ENCODE measurements at places on chromosomes 13 and 19.

DNA sequence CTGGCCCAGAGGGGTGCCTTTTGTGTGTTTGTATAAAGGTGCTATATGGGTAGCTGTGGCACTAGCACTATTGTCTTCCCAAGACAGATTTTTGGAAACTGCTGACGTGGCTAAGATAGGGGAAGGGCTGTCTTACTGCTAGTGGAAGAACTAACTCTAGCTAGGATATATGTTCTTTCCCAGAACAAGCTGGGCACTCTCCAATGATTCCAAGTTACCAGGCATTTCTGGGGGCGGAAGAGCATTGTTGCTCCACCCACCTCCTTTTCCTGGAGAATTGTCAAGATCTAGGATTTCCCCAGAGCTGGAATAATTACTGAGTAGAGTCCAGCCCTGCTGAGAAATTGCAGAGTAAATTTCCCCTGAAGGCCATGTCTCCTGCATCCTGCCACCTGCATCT lies 408.3 kb downstream of the KLF5 start:
- no peak for DNase-seq

DNA sequence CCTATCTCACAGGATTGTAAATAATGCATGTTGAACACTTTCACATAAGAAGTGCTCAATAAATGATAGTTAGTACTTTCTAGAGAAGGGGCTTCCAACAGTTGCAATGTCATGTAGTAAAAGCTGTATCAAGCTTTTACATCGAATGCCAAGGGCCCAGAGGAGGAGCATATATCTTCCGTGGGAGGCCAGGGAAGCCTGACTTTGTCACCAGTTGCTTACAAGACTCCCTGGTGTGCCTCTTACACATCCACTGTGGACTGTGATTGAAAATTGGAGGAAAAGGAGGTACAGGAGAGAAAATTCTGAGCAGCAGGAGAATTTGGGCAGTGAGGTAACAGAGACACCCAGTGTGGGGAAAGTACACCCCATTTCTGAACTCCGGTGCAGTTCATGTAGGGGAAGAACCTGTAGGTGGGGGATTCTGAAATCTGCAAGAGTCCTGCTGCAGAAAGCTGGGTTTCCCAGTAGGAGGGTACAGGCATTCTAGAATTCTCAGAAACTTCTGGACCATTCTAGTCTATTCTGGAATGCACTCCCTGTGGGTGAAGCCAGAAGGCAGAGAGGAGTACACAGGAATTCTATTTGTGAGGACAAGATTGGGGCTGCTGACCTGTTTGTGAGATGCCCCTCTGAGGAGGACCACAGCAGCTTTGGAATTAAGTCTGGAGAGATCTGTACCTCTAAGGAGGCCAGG lies 54.0 kb downstream of the ALOX5AP start:
- DNase-seq: no peak

DNA sequence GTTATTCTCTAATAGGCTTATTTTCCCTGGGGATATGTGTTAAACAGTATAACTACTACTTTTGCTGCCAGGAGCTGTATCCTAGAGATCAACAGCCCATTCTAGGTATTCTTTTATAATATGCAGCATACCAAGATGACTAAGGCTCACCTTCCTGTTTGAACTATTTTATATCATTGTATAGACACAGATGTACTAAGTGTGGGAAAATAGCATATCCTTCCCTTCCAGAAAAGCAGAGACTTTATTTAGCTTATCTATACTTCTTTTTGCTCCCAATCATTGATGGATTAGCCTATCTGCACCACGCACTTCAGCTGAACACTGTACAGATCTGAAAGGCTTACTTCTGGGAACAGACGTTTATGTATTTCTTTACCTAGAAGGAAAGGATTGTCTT lies 82.6 kb downstream of the MAB21L1 start:
- DNase-seq: no peak

- no peak for DNase-seq
Measured at GRCh38 chr19:31013384-31014020, 335.7 kb downstream of the TSHZ3 start.

GRCh38 chr19:2582984-2583956 lies 107.3 kb downstream of the GADD45B start:
- no peak for DNase-seq

DNA sequence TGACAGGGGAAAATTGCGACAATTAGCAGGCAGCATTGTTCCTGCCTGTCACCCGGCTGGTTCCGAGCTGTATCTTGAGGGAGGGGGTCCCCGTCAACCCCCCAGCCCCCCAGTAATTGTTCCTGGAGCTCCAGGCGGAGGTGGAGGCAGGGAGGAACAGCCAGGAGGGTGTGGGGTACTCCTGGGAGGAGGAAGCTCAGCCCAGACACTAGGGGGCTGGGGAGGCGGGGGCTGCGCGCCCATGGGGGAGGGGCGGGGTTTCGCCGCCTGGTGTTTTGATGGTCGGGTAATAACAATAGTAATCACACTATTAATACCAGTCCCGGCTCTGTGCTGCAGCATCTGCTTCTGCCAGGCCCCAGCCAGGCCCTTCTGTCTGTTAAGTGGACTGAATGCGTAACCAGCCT lies 8.6 kb downstream of the NPAS1 start:
- DNase-seq: no peak

DNA sequence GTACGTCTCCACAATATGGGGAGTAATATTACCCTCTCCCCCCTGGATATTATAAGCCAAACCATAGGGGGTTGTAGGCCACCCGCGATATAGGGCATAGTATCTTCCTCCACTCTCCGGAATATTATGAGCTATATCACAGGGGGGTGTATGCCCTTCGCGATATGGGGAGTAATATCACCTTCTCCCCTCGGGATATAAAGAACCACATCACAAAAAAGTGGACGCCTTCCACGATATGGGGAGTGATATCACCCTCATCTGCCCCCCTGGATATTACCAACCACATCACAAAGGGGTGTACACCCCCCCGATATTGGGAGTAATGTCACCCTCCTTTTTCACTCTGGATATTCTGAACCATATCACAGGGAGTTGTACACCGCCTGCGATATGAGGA lies 65.5 kb upstream of the CEACAM21 start:
- no peak for DNase-seq

- DNase-seq: no peak
Measured at GRCh38 chr13:33994826-33995502, 177.0 kb downstream of the RFC3 start.

DNA sequence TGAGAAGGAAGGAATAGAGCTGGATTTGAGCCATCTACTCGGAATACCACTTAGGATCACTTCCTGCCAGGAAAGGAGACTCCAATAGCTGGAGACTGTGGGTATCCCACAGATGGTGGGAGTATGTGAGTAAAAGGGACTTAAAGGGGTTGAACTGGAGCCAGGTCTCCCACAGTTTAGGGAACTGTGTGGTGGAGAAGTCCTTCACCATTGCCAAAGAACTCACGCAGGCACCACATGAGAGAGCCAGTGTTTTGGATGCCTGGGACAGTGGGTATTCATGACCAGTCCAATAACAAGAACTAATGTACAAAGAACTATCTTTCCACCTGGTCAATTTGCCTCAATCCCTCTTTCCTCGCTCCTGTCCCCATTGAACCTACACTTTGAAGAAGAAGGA lies 24.4 kb upstream of the MYCBP2 start:
- DNase-seq: no peak

DNA sequence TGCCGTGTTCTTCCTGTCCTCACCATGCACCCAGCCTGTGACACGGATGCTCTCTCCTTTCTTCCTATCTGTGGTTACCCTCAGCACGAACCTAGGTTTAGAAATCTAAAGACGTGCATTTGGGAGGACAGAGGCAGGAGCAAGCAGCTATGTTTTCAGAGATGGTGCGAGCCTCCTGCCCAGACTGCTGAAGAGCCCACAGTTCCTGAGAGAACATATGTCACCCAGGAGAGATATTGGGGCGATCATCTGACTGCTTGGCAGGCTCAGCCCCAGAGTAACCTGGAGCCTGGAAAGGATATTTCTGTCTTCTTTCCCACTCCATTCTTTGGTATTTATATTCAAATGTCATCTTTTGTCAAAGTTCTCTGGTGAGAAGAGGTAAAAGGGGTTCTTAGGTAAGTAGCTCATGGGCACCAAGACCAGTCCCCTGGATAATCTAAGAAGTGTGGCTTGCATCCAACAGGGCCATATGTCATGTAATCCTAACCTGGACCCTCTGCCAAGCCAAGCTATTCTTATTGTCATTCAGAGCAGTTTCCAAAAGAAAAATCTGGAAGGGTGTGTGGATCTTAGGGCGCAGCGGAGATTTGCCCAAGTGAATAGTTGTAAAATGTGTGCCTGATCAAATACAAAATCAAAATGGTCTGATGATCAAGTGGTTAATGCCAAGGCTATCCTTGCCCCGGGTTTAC lies 59.5 kb downstream of the FGF9 start:
- DNase-seq: no peak

GRCh38 chr13:50378509-50379044 lies 363.3 kb downstream of the KCNRG start:
- no peak for DNase-seq

- no peak for DNase-seq
Measured at GRCh38 chr13:72122661-72123255, 255.8 kb upstream of the DACH1 start.

DNA sequence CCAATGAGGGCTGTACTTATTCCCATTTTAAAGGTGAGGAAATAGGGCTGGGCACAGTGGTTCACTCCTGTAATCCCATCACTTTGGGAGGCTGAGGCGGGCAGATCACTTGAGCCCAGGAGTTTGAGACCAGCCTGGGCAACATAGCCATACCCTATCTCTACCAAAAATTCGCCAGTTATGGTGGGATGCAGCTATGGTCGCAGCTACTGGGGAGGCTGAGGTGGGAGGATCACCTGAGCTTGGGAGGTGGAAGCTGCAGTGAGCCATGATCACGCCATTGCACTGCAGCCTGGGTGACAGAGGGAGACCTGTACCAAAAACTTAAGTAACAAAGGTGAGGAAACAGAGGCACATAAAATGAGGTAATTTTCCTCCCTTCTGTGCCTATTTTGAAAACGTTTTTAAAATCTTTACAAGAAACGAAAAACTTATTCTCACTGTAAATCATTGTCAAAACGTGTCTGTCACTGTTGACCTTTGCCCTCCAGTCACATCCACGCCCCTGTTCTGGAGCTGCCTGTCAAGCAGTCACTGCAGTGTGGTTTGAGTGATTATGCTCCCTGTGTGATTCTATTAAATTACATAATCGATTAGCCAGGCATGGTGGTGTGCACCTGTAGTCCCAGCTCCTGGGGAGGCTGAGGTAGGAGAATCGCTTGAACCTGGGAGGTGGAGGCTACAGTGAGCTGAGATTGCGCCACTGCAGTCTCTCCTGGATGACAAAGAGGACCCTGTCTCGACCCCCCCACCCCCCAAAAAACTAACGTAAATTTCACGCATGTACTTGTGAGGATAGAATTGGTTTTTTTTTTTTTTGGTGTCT lies 12.5 kb downstream of the NOP53 start:
- no peak for DNase-seq

DNA sequence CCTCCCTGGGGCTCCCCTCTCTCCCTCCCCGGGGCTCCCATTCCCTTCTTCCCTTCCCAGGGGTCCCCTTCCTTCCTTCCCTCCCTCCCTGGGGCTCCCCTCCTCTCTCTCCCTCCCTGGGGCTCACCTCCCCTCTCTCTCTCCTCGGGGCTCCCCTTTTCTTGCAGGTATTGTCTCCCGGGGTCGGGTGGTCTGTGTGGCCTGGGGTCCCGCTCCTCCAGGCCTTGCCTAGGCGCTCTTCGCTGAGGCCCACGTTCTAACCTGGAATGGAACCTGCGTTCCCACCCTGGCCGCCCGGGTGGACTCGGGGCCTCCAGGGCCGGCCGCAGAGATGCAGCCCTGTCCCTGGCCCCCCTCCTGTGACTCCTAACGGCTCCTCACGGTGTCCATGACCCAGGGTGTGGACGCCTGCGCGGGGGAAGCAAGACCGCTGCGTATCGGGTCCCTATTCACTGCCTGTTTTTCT lies 940 bp upstream of the DCUN1D2 start:
- no peak for DNase-seq

GRCh38 chr19:17205237-17206140 lies 9.7 kb upstream of the USE1 start:
- peak; percentile 73 for DNase-seq

DNA sequence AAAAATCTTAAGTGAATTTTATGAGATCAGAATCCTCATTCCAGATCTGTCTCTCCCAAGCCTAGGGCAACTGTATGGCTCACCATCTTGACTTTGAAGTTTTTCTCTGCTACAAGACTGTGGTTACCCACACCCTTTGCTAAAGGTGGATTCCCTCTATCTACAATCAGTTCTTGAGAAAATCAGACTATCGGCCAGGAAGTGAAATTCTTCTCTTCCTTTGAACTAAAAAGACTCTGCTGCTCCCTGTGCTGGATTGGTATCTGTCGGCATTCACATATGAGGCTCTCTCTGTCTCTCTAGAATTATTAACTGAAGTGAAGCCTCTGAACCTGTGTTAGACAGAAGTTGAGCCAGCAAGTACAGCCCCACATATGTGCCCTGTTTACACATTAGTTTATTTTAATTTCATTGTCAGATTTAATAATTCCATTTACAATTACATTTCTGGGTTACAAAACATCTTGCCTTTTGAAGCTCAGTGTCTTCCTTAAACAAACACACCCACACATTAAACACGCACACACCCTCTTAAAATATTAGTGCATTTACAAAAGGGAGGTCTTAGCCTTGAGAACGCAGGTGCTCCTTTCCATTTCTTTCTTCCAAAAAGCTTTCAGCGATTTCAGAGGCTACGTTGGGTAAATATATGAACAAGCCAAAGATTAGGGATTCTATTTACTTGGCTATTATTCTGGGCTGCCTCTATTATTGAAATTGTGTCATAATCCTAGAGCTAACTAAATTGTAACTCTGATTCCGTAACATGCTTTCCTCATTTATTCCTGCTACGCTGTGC lies 145.7 kb downstream of the MIPEP start:
- DNase-seq: no peak

DNA sequence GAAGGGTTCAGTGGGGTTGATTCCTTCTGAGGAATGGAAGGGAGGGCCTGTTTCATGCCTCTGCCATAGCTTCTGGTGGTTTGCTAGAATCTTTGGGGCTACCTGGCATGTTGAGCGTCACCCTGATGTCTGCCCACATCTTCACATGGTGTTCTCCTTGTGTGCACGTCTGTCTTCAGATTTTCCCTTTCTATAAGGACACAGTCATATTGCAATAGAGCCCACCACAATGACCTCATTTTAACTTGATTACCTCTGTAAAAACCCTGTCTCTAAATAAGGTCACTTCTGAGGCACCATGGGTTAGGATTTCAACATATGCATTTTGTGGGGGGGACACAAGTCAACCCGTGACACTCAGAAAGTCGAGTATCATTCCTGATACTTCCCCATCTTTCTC lies 257.9 kb downstream of the COG6 start:
- DNase-seq: no peak

- DNase-seq: no peak
Measured at GRCh38 chr13:31476266-31476665, 263.1 kb upstream of the RXFP2 start.

GRCh38 chr19:13149628-13150186 lies 468 bp downstream of the STX10 start:
- DNase-seq: peak; percentile 61

- DNase-seq: no peak
Measured at GRCh38 chr13:111259058-111259457, 61.4 kb upstream of the TEX29 start.

DNA sequence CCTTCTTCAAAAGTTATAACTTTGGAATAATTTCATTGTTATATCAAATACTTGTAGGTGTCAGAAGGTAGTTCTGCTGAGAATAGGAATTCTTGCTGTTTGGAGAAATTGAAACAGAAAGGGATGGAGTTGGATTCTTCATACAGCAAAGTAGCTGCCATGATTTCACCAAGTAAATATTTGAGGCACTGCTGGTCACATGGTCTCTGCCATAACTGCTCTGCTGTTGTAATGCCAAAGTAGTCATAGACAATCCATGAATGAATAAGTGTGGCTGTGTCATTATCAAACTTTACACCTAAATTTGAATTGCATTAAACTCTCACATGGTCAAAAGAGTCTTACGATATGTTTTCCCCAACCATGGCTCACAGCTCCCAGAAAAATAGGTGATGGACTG lies 308.6 kb downstream of the GPC6 start:
- no peak for DNase-seq

Data from stimulated activated CD8-positive, alpha-beta memory T cell treated with anti-CD3 and anti-CD28 coated beads, Interleukin-4, amount 100 ng/mL, for 48 hours (primary cell).